Fibroblast of mammary gland (primary cell): ENCODE measurements at places on chromosomes 2 and 18.

DNA sequence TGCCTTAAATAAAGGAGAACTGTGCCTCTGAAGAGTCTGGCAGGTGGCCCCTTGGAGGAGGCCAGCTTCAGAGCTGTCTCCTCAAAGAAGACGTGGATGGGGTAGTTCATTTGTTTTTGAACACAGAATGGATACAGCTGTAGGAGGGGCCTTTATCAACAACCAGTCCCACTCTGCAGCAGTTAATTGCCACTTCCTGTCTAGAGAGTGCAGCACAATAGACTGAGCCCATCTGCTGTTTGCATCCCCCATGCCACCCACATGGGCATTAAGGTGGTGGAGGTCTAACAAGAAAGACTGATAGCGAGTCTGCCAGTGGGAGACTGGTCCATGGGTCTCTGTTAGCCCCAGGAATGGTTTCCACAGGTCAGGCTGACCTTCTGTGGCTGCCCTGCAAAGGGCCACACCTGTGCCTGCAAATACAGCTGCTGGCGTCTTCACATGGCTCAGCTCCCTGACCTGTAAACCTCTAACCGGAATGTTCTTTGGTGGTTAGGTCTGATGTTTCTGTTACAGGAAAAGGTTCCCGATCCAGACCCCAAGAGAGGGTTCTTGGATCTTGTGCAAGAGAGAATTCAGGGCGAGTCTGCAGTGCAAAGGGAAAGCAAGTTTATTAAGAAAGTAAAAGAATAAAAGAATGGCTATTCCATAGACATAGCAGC is 153.3 kb upstream of the ITGA6 start:
- DNase-seq: no peak

- DNase-seq: no peak
These were observed 59.3 kb downstream of the WDR75 start for GRCh38 chr2:189500456-189501160.

GRCh38 chr2:169761970-169762292 is 28.3 kb downstream of the KLHL23 start:
- DNase-seq: no peak

GRCh38 chr2:70916291-70916690 is 19.4 kb upstream of the ATP6V1B1 start:
- no peak for DNase-seq

GRCh38 chr18:63293935-63294334 is 25.6 kb downstream of the BCL2 start:
- DNase-seq: no peak

GRCh38 chr2:196745711-196746110 is 53.8 kb downstream of the GTF3C3 start:
- no peak for DNase-seq

DNA sequence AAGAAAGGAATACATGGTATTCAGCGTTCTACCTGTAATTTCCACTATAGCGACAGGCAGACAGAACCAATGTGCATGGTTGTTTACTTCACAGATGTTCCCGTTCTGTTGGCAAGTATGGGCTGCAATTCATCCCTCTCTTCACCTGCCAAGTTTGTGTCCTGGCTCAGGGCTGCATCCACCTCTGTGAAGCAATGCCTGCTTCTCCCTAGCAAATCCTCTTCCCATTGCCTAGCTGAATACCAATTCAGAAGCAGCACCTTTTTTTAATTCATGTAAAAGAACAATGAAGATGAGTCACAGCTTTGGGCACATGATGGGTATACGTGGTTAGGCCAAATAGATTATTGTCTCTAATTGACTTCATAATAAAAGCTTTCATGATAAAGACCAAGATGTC is 54.7 kb upstream of the LRATD1 start:
- DNase-seq: no peak

DNA sequence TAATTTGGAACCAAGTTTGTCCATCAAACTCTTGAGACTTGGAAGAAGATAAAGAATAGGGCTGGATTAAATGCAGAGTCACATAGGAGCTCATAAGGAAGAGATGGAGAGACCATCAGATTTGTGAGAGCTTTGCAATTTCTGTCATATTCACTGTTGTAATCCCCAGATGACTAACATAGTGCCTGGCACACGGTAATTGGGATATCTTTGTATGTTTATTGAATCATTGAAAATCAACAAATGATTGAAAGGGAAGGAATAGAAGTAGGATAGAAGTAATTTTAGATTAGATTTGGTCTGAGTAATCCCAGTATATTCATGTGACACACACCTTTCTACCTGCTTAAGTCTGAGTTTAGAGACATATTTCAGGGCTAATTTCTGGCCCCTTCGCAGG is 75.4 kb downstream of the LCLAT1 start:
- peak; percentile 9 for DNase-seq

- no peak for DNase-seq
These were observed 213.0 kb upstream of the RAB12 start for GRCh38 chr18:8396254-8396653.

DNA sequence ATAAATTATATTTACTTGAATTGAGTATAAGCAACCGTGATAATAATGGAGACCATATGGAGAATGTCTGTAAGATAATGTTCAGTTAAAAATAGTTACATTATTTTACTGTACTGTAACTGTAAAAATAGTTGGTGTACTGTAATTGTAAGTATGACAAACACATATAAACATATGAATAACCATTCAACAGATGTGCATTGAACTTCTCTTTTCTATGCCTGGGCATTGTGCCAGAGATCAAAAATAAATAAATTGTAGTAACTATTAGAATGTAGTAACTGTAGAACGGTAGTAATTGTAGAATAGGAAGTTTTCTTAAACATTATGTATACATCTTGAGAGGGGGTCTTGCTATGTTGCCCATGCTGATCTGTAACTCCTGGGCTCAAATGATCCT is 287.4 kb upstream of the EPAS1 start:
- DNase-seq: peak; percentile 16

DNA sequence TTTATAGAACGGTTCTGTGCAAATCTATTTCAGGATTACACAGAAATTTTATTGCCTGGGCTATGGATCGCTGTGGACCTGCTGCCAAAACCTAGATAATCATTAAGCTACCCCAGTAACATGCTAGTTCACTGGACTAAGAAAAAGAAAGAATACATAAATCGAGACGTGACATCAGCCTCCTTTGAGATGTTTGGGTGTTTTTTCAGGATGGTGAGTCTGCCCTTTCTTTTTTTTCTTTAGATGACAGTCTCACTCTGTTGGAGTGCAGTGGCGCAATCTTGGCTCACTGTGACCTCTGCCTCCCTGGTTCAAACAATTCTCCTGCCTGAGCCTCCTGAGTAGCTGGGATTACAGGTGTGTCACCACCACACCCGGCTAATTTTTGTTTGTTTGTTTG is 52.0 kb downstream of the FHOD3 start:
- peak; percentile 34 for DNase-seq
